ENCODE measurements at places on chromosomes 11 and 22. TPM values are rescaled to one million over a fixed set of nuclear protein-coding genes. Genes with fewer than 3 reads are reported as not detected.

GRCh38 chr11:67611704-67612587 lies 5.2 kb downstream of the NDUFV1 start:
- H3K4me3 ChIP-seq: no peak overlapping the region
- H3K27me3 ChIP-seq: peaks cover 3% of the 10 kb centered on the region
- peaks cover 53% of the 10 kb centered on the region for H3K4me1 ChIP-seq

DNA sequence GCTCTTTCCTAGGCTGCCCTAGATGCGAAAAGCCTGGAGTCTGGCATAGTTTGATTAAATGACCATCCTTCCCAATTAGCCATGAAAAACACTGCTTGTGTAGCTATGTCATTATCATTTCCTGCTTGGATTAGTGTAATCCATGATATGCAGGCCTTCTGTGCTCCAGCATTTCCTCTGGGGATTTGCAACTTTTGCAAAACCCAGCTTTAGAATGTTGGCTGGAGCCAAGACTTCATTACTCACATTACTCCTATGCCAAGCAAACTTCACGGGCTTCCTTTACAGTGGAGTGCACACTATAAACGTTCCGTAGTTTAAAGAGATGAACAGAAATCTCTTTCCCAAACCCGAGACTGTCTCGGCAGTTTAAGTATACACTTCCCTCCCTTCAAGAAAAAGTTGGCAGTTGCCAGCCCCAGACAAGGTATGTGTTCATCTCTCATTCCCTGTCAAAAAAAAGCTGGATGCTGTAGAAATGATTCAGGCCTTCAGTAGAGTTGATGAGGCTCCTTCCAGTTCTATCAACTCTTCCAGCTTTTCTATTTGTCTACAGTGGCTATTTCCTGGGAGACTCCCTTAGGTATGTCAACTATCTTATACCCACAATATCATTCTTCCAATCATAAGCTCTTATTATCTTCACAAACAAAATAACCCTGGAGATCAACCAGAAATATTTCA lies 180.0 kb downstream of the MAML2 start:
- no peak overlapping the region for H3K4me3 ChIP-seq
- H3K36me3 ChIP-seq: peaks cover 6% of the 10 kb centered on the region
- DNase-seq: no peak
- no peak overlapping the region for H3K27ac ChIP-seq
- peaks cover 16% of the 10 kb centered on the region for H3K4me1 ChIP-seq
- H3K27me3 ChIP-seq: no peaks in the 10 kb centered on the region

- no peak for DNase-seq
- no peak overlapping the region for H3K4me3 ChIP-seq
Observed at GRCh38 chr11:69001243-69002081, 11.6 kb downstream of the MRGPRF start.

GRCh38 chr11:11978792-11979487 lies 29.5 kb downstream of the DKK3 start:
- no peak overlapping the region for H3K27ac ChIP-seq
- H3K4me3 ChIP-seq: no peak overlapping the region
- no peak for DNase-seq
- H3K27me3 ChIP-seq: no peaks in the 10 kb centered on the region

- H3K4me3 ChIP-seq: no peak overlapping the region
- H3K4me1 ChIP-seq: peaks cover 46% of the 10 kb centered on the region
- H3K27me3 ChIP-seq: peaks cover 73% of the 10 kb centered on the region
- DNase-seq: no peak
- H3K36me3 ChIP-seq: no peaks in the 10 kb centered on the region
Observed at GRCh38 chr11:64298966-64299846, 952 bp upstream of the CATSPERZ start.

DNA sequence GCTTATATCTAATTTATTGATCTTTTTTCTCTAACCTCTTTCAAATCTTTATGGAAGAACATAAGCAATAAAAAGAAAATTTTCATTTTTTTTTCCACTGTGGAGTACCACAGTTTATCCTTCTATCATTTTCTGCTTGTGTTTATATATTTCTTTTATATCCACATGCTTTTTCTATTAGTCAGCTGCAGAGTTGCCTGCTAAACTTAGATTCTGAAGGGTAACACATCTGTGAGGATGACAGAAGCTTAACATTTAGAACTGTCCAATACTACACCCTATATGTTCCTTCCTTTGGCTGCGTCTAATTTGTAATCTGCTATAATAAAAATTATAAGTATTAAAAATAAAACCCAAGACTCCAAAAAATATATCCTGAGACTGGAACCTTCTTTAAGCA lies 20.8 kb downstream of the CCDC90B start:
- H3K27ac ChIP-seq: no peak overlapping the region
- H3K4me3 ChIP-seq: no peak overlapping the region
- no peak for DNase-seq
- H3K36me3 ChIP-seq: peaks cover 50% of the 10 kb centered on the region

DNA sequence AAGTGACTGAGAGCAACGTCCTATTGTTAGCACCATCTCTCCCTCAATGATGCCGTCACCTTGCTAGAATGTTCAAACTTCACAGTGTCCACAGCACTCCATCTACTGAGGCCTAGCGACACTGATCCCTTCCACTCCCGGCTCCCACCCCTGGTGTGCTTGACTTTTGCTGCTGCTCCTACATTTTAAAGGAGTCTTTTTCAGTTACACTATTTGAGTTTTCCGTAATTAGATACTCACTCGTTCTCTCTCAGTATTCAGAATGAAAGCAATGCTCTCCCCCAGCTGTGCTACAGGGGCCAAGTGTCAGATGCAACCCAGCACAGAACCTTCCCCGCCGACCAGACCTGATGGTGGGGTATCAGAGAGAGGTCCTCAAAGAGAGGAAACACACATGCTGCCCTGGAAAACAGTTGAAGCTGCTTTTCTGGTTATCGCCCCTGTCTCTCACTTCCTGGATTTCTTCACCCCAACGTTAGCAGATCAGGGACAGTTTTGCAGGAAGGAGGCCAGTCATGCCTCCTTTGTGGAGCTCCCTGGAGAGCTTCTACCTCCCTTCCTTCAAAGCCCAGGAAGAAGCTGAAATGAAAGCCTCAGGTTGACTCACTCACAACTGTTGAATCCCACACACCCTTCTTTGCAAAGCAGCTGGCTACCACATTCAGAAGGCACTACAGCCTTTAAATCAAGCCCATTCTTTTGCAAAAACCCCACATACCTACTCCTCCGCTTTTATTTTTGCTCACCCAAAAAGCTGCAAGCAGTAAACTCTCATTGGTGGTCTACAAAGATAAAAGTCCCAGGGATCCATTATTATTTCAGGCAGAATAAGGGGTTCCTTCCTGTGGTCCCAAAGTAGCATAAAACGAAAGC lies 23.5 kb downstream of the LARGE1 start:
- no peaks in the 10 kb centered on the region for H3K27me3 ChIP-seq
- H3K4me3 ChIP-seq: no peak overlapping the region
- H3K36me3 ChIP-seq: no peaks in the 10 kb centered on the region
- no peak overlapping the region for H3K27ac ChIP-seq
- H3K4me1 ChIP-seq: no peaks in the 10 kb centered on the region

- H3K27ac ChIP-seq: no peak overlapping the region
- peaks cover 22% of the 10 kb centered on the region for H3K27me3 ChIP-seq
- DNase-seq: no peak
- H3K4me1 ChIP-seq: no peaks in the 10 kb centered on the region
Observed at GRCh38 chr22:19678949-19679521, 35.3 kb upstream of the SEPTIN5 start.

DNA sequence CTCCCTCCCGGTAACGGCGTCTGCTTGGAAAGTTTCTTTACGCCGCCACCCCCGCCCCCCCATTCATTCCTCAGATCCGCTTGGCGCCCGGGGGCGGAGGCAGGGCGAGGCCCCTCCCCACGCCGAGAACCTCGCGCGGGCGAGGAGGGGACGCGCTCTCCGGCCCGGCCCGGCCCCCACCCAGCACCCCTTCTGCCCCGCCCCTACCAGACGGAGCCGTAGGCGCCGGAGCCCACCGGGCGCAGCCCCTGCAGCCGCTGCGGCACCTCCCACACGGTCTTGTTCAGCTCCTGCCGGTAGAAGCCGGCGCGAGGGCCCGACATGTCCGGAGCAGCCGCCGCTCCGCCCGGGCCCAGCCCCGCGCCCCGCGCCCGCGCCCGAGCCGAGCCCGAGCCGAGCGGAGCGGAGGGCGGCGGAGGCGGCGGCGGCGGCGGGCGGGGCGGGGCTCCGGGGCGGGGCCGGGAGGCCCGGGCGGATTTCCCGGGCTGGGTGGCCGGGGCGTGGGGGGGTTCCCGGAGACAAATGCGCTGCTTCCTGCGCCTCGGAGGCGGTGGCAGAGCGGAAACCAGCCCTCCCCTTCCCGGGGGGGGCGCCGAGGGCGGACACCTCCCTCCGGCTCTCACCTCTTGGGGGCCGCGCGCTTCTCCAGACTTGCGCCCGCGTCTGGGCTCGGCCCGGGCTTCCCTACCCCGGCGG lies at the start of gene MAPK11:
TSS of gene MAPK11 (minus strand) at position 411 of the 696 bp plus-strand sequence. CDS start at position 323, 88 bp downstream.
- H3K4me3 ChIP-seq: peak within 1 kb of the TSS; percentile 52
- H3K27ac ChIP-seq: no peak within 1 kb of the TSS
- no peaks in the 10 kb centered on the region for H3K27me3 ChIP-seq
- H3K4me1 ChIP-seq: peaks cover 46% of the 10 kb centered on the region
- H3K36me3 ChIP-seq: no peaks in the 10 kb centered on the region

DNA sequence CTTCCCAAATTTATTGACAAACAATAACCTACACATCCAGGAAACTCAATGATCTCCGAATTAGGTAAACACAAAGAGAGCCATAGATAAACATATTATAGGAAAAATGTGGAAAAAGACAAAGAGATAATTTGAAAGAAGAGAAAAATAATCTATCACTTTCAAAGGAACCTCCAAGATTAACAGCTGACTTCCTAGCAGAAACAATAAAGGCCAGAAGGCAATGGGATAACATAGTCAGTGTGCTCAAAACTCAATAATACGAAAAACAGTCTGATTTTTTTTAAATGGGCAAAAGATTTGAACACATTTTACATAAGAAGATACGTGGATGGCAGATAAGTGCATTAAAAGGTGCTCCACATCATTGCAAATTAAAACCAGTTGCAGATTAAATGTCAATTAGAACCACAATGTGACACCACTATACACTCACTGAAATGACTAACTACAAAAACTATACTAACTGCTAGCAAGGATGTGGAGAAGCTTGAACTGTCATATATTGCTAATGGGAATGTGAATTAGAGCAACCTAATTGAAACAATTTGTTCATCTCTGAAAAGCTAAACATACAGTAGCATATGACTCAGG lies 300.4 kb downstream of the TMEM135 start:
- no peaks in the 10 kb centered on the region for H3K36me3 ChIP-seq
- no peak for DNase-seq
- H3K27me3 ChIP-seq: no peaks in the 10 kb centered on the region

Gene AMOTL1
- not detected for total RNA-seq

Gene ANKK1
- total RNA-seq: 1.2 TPM

Gene TLCD5
- total RNA-seq: not detected

Gene INS
- total RNA-seq: not detected

Gene UPK3A
- not detected for total RNA-seq

Gene SMC1B
- not detected for total RNA-seq

Gene NPTXR
- total RNA-seq: 4.6 TPM

Gene OR56A1
- not detected for total RNA-seq

Gene MUC6
- not detected for total RNA-seq
